ENCODE measurements at places on chromosomes 11 and 22.

DNA sequence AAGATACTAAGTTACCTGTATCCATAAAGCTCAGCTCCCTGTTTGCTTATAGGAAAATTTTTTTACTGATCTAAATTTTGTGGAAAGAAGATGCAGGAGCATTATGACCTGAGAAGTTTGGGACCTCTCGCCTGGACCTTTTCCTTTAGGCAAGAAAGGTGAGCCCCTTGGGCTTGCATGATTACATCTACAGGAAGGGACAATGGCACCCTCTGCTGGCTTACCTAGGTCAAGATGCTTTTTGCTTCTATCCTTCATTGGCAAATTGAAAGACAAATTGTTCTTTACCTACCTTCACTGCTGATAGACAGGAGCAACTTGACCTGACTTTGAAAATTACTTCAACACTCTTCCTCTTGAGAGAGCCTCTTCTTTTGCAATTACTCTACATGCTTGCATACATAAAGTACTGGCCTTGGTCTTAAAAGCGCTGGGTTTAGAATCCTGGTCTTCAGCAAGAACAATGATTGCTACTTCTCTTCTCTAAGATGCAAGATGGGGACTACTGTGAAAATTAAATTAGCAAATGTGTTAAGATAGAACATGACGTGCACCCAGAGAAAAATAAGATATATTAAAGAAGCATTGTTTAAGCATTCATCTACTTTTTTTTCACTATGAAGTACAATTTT is 147.2 kb downstream of the TRPC6 start:
- DNase-seq = no peak

DNA sequence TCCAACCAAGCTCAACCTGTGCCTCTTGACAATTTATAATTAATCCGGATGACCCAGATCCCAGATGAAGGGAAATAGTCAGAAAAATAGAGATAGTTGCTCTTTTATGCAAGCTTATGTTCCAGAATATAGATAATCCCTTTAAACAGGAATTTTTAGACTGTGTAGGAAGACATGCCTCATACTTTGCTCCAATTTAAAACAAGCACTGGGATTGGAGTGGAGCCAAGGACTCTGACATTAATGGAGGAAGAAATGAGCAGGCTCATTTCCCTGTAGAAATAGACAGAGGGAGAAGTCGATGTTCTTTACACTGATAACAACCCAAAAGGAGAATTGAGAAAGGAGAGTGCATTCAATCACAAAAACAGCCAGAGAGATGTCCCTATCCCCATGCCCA is 70.1 kb upstream of the LRRC55 start:
- DNase-seq = no peak

DNA sequence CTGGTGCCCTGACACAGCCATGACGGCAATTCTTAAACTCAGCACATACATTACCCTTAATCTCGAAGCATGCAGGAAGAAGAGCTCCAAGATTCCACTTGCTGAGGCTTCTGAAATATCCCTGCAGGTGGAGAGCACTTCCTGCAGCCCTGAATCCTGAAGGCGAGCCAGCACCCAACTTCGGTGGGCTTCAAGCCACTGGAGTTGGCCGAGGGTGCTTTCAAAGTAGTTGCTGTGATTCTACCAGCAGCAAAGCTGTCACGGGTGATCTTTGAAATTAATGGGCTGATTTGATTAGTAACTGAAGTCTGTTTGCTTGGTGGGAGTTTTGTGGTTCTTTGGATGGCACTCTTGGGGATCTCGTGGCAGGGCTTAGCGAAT is 9.0 kb upstream of the FTH1 start:
- DNase-seq = no peak

DNA sequence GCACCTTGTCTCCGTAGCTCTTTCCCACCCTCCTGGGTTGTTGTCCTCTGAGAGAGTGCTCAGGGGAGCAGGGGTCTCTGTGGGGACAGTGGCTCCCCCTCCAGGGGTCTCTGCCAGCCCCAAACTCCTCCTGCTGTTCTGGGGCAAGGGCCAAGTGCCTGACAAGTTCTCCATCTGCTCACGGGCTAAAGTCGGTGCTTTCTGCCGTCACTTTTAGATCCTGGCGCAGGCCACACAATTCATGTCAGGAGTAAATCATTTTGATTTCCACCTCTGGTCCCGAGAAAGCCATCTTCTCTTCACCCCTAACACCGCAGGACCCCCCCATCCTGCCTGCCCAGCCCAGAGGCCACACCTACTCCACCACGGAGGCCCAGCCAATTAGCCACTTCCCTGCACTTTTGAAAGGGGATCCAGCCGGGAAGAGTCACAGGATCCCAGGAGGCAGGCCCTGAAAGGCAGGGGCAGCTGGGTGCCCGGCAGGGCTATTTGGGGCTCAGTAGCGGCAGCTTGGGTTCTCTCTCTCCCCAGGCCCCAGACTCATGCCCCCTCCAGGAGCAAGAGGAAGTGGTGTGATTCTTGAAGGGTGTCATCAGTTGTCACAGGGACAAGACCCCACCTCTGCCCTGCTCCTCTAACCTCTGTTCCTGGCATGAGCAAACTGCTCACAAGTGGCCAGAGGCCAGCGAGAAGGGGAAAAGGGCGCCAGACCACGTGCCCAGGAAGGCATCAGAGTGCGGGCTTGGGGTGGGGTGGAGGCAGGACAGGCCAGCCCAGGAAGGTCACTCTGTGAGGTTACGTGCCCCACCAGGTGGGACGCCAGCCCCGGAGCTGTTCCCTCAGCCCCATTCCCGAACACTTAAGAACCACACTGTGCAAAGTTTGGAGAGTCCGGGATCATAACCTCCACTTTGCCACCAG is 1.3 kb downstream of the MACROD1 start:
- no peak for DNase-seq

GRCh38 chr22:36773935-36774334 is 2.0 kb downstream of the IFT27 start:
- no peak for DNase-seq

DNA sequence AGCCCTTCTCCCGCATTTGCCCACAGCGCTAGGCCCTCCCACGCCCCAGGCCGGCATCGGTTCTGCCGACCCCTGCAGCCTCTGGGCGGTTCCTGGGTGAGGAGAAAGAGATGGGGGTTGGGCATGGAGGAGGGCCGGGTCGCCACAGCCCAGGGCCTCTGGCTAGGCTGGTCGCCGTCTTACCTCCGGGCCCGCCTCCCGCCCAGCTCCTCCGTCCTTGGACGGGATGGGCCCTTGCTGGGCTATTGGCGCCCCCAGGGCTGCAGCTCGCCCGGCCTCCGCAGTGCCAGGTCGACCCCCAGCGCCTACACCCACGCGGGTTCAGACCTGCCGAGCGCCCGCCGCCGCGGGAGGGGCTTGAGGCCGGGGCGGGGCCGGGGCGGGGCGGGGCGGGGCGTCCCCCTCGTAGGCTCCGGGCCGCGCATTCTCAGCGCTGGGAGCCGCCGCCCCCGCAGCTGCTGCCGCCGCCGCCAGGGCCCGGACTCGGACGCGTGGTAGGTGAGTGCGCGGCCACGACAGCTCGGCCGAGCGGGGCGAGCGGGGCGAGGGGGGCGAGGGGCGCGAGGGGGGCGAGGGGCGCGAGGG is at the start of gene CD151:
Gene CD151 (plus strand): TSS at position 424 of the 585 bp plus-strand sequence. CDS start 3,118 bp downstream, outside the sequence.
- DNase-seq = peak; percentile 25

DNA sequence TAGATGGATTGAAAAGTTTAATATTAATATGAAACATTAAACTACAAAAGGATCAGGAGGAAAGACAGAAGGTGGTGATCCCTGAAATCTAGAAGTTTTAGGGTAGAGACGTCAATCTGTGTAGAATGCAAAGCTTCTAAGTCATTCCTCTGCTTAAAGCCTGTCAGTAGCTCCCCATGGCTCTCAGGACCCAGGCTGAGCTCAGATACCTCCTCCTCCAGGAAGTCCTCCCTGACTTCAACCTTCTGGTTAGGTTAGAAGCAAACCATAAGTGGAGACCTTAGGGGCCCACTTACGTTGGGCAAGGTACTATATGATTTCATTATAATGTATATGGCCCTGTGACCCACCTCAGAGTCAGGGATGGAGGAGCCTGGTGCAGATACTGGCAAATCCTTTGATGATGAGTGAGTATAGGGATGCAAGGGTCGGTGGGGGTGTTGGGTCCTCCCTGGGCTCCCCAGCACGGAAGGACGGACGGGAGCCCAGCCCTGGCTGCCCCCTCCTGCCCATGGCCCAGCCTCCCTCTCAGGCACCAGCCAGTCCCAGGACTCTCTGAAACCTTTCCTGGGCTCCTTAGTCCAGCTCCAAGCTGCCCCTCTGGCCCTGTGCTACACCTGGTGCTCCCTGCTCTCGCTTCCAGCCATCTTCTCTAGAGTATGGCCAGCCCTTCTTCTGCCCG is 3.2 kb upstream of the PPP6R3 start:
- DNase-seq = no peak

DNA sequence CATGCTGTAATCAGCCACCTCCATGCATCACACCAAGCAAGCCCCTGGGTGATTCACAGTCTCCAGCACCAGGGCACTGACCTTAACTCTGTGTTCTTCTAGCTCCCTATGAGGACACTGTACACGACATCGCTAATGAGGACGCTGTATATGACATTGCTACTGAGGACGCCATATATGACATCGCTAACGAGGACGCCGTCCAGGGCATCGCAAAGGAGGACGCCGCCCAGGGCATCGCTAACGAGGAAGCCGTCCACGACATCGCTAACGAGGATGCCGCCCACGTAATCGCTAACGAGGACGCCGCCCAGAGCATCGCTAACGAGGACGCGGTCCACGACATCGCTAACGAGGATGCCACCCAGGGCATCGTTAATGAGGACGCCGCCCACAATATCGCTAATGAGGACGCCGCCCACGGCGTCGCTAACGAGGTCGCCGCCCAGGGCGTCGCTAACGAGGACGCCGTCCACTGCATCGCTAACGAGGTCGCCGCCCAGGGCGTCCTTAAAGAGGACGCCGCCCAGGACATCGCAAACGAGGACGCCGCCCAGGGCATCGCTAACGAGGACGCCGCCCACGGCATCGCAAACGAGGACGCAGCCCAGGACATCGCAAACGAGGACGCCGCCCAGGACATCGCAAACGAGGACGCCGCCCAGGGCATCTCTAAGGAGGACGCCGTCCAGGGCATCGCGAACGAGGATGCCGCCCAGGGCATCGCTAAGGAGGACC is 34.5 kb upstream of the DGCR6L start:
- no peak for DNase-seq

DNA sequence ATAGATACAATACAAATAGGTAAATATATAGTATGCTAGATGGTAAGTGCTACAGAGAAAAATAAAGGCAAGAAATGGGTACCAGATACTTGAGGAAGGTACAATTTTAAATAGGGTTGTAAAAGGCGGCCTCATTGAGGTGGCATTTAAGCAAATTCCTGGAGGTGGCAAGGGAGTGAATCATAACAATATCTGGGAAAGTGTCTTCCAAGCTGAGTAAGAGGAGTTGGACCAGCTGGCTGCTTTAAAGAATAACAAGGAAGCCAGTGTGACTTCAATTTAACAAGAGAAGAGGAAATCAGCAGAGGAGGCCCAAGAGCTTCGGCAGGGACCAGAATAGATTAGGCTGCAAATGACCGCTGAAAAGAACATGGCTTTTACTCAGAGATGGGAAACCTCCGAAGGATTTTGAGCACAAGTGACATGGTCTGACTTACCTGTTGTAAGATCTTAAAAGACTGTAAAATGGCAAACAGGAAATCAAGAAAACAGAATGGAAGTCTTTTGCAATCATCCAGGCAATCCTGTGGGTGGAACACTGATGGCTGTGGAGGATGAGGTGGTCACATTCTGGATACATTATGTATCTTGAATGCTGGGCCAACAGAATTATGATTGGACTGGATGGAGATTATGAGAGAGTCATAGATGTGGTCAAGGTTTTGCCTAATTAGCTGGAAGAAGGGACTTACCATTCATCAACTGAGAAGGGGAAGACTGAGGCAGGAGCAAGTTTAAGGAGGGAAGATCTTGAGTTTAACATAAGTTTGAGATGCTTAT is 77.2 kb downstream of the RDX start:
- DNase-seq = no peak

DNA sequence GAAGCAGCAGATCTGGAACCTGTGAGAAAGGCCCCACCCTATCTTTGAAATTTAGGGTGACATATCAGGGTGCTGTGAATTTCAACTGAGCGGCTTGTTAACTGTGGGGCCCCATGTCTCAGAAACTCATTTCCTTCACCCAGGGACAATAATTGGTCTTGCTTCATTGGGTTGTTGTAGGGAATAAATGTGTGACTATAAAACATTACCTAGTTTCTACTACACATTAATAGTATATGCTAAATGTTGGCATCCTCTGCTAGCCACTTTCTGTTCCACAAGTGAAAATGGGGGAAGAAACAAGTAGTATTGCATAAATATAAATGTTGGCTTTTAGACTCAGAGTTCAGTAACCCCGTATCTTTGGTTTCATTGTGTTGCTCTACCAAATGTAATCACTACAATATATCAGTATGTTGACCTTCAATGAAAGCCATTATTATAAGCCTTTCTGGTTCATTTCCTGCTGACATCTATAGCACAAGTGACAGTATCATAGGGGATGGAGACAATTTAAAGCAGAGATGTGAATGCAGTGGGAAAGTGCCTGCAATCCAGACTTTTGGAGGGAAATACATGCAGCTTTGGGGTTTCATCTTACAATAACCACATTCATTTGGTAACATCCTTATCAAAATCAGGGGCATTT is 905.5 kb upstream of the RAG2 start:
- DNase-seq = no peak

GRCh38 chr11:74370123-74370522 is 28.1 kb downstream of the PGM2L1 start:
- no peak for DNase-seq

GRCh38 chr22:48528221-48528915 is 1299.3 kb downstream of the BRD1 start:
- no peak for DNase-seq

DNA sequence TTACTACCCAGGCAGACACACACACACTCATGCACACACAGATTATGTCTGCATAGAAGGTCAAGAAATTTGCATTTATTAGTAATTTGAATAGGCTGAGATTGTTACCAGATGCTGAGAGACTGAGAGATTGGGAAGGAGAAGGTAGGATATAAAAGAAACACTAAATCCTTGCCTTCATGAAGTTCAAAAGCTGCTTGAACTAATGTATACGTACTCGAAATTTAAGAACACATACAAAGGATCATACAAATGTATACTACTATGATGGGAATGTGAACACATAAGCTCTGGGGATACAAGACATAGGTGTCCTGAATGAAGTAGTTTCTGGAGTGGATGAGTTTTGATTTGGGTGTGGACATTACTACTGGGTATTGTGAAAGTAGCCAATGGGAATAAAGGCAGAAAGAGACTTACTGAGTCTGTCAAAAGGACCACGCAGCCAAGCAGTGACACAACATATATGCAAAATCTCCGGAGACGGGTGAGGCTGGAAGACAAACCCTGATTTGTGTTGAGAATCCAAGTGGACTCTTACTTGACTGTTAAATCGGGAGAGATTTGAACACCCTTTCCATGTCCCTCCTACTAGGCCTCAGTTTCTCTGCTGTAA is 7.3 kb upstream of the PKNOX2 start:
- DNase-seq = no peak
